ENCODE measurements at places on chromosomes 2 and 18.
A peak's percentile ranks its signal among the peaks of the same experiment; 100 is the strongest.

GRCh38 chr2:83435989-83436388 is 1023.1 kb downstream of the SUCLG1 start:
- DNase-seq, result no peak

DNA sequence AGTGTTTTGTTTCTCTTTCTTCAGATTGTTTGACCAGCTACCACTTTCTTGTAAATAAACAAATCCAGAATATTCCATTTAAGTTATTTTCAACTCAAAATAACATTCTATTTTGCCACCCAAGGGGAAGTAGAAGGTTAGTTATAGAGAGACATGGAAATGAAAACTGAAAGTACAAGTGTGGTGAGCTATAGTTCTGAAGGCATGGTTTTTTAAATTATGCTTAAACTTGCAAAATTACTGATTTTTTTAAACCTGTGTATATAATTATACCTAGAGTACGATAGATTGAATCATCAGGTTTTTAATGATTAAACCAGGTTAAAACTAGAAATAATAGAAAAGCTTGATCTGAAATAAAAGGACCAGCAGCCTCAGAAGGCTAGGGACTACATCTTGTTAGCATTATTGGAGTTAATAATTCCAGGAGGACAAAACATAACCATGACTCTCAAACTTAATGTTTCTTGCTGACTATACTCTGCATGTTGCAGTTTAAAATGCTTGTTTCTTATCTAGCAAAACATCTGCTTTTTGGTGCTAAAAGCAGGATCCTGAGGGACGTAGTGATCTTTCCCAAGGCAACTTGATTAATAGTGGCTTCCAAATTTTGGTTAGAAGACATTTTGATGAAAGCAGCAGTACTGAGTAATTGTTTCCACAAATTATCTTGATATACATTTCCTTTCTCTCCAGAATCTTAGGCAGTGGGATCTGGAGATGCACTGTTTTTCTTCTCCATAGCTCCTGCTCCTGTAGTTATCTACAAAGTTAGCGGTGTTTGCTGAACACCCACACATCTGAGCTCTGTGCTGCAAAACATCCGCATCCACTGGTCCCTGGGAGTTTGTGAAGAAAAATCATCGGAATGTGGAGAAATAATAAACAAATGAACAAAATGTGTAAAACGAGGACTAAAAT is 327.2 kb upstream of the PKDCC start:
- no peak for DNase-seq

DNA sequence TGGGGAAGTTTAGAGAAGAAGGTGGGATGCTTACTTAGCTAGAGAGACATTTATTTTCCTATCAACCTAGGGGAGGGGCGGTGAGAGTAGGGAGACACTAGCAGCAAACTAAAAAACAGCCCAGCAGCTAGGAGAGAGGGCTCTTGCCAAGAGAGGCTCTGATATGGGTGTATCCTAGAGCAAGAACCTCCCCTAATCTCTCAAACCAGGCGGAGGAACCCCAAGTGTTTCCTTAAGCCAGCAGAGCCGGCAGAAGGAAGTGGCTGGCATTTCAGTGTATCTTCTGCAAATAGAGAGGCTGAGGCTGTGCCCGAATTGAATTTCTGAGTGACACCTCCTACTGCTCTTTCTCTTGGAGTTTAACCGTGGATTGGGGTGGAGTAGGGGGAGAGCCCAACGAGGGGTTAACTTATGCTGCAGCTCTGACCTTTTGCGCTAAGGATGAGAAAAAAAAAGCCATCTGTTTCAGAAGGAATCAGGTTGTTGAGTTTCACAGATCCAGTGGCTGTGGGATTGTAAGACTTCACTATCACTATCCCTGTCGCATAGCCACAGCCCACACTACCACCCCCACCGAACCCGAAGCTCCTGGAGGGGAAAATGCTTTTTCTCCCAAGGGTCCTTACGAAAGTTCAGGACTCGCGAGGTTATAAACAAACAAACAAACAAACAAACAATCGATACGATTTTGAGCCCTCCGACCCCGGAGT is 1.4 kb downstream of the ST8SIA5 start:
- no peak for DNase-seq

GRCh38 chr18:50306944-50307343 is 19.5 kb upstream of the CXXC1 start:
- DNase-seq, result no peak

DNA sequence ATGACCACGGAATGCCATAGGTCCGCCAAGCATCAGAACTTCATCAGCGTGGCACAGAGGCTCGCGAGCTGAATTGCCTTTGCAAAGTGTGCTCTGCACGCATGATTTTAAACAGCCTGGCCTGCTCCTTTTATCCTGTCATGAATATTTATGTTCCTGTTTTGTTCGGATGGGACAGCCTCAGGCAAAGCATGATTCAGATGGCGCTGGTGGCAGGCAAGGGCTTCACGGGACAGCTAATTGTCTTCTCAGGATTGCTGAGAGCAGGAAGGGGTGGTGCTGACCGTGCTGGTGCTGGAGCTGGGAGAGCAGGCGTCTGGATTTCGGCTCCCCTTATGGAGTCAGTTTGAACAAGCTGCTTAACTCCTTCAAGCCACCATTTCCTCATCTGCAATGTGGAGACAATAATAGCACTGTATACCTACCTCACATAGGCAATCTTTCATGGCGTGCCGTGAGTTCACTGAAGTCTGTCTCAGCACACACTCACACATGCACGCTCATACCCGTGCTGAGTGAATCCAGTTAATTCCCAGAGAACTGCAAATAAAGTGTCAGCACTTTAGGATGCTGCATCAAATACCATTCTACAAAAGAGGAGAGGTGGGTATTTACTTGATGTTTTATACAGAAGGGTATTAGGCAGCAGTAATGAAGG is 79.7 kb upstream of the APCDD1 start:
- no peak for DNase-seq

- no peak for DNase-seq
Observed at GRCh38 chr18:67359873-67360838, 156.4 kb downstream of the DSEL start.

GRCh38 chr18:29651122-29651680 is 1391.3 kb downstream of the DSC3 start:
- DNase-seq, result no peak

- DNase-seq, result no peak
Observed at GRCh38 chr2:217396586-217396985, 536.7 kb upstream of the TNP1 start.

GRCh38 chr2:14756981-14757657 is 124.6 kb downstream of the LRATD1 start:
- DNase-seq, result no peak

GRCh38 chr2:36918307-36918706 is 48.0 kb downstream of the STRN start:
- DNase-seq, result no peak

DNA sequence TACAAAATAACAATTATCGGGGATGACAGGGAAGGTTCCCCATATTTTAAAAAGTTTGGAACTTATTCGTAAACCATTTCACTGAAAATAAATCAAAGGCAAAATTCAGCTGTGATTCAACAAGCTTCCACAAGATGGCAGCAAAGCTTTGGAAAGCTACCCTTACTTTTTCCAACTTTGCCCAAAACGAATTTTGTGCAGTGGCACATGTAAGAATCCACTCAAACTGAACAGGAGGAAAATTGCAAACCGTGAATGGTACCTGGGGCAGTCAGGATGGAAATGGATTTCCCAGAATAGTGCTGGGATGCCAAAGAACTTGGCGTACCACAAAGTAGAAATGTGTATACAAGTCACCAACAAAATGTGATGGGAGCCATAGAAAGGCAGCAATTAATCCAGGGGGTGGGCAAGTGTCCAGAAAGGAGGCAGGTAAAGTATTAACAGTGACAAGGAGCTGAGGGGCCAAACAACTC is 10.7 kb downstream of the RPL31 start:
- DNase-seq, result peak; percentile 27

GRCh38 chr2:128354726-128355470 is 36.2 kb upstream of the HS6ST1 start:
- no peak for DNase-seq

DNA sequence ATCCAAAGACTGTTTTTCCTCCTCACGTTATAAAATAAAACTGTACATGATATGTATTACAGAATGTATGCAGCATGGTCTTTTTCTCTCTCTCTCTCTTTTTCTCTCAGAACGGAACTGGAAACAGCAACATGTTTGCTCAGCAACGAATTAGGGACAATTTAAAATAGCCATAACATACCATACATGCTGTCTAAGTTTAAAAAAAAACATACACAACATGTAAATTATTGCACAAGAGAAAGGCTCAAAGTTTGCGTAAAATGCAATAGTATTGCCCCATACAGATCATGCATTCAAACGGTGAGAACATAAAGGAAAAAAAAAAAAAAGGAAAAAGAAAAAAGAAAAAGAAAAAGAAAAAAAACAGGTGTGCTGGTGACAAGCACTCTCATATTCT is 93.6 kb downstream of the BCL11A start:
- no peak for DNase-seq

GRCh38 chr2:21231985-21232384 is 108.2 kb downstream of the TDRD15 start:
- DNase-seq, result no peak

DNA sequence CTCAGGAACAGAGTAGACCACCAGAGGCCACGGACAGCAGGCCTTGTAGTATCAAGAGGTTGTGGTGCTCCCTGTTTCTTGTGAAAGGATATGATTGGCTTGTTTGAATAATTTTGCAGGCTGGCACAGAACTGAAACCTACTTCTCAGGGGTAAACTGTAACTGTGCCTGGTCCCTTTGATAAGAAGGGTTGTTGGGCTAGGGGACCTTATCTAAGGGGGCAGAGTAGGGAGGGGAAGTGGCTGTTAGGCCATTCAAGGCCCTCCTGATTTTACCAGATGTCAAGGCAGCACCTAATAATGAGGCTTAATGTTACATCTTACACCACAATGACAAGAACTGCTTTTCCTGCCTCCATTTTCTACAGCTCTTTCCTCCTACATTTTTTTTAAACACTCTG is 45.6 kb downstream of the GPR39 start:
- no peak for DNase-seq

GRCh38 chr2:233836359-233836758 is 18.0 kb downstream of the HJURP start:
- no peak for DNase-seq

GRCh38 chr2:168245074-168245825 is 2.1 kb downstream of the STK39 start:
- DNase-seq, result no peak

- no peak for DNase-seq
Observed at GRCh38 chr18:457140-457519, 43.4 kb downstream of the COLEC12 start.
